HT1080 (cell line): ENCODE measurements at places on chromosomes 3 and 15. TPM values are rescaled to one million over a fixed set of nuclear protein-coding genes. Genes with fewer than 3 reads are reported as not detected.

DNA sequence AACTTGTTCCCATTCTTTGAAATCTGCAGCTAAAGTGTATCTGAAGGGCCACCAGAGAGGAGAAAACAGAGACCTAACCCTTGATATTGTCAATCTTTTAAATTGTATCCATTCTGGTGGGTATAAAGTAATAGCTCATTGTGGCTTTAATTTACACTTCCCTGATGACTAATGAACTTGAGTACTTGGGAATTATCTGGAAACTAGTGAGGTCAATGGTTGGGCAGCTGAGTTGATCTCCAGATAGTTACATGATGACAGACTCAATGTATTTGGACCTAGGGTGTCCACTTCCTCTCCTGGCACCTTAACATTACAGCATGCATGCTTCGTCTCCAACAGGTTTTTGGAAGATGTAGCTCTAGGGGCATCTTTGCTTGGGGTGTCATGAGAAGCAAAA lies 195.2 kb downstream of the PDCD6IP start:
- DNase-seq, result peak; percentile 29

Gene CILP
- total RNA-seq, result 1.1 and 1.2 TPM in 2 replicates

DNA sequence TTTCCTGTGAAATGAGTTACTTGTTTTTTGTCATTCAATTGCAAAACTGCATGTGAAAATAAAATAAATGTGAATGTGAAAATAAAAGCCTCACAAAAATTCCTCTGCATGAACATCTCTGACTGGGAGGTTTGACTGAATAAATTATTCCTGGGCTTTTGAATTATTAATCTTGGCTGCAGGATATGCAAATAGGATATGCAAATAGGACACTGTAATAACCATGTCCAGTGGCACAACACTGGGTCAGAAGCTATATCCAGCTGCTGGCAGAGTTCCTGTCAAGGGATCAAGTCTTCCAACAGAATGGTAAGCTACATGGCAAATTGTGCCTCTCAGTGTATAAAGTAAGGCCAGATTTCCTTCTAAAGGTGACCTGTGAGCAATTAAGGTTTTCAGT lies at the start of gene SUCNR1:
TSS of gene SUCNR1 (plus strand) at position 246 of the 400 bp plus-strand sequence. CDS start 6,250 bp downstream, outside the sequence.
- DNase-seq, result no peak

Gene GHSR
- not detected in 2 replicates for total RNA-seq

GRCh38 chr15:85730001-85730820 lies 64.5 kb downstream of the KLHL25 start:
- DNase-seq, result peak; percentile 69

GRCh38 chr3:106004137-106004681 lies 135.4 kb upstream of the CBLB start:
- peak; percentile 71 for DNase-seq
